ENCODE measurements at places on chromosomes 2 and 18.

- peak; percentile 32 for DNase-seq
Observed at GRCh38 chr2:18046558-18047212, 168.2 kb downstream of the KCNS3 start.

DNA sequence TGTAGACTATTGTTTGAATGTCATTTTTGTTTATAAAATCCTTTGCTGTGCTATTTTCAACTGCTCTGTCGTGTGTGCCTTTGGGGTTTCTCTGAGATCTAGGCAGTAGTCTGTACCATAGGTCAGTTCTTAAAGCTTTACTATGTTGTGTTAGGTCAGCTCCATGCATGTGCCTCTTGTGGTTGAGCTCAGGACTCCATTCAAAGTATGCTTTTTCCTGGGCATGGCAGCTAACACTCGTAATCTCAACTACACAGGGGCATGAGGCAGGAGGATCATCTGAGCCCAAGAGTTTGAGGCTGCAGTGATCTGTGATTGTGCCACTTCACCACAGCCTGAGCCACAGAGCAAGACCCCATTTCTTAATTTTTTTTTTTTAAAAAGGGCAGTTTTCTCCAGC, 174.4 kb upstream of the SPHKAP start:
- DNase-seq: no peak

- DNase-seq: peak; percentile 16
Observed at GRCh38 chr2:146661473-146662096, 1183.2 kb upstream of the ACVR2A start.

DNA sequence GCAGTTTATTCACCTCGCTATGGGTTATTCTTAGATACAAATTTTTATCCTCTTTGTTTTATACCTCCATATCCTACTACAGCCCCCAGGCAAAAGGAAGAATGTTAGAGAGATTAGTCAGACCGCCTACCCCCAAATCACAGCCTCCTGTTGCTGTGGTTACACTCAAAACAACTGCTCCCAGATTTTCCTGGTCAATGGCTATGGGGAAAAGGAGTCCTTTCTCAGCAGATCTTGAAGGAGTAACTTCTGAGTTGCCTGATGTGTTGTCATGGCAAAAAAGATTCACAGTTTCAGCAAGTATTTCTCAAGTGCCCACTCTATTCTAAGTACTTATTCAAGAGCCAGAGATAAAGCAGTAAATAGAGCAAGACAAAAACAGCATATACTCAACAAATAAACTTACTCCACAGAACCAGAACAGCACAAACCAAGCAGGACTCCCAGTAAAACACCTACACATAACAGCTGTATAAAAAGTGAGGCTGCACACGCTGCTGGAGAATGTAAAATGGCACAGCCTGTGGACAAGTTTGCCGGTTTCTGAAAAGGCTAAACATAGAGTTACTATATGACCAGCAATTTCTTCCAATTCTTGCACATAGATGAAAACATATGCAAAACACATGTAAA, 104.8 kb downstream of the NOL10 start:
- DNase-seq: peak; percentile 80

GRCh38 chr2:226312155-226312554, 487.5 kb downstream of the IRS1 start:
- no peak for DNase-seq

DNA sequence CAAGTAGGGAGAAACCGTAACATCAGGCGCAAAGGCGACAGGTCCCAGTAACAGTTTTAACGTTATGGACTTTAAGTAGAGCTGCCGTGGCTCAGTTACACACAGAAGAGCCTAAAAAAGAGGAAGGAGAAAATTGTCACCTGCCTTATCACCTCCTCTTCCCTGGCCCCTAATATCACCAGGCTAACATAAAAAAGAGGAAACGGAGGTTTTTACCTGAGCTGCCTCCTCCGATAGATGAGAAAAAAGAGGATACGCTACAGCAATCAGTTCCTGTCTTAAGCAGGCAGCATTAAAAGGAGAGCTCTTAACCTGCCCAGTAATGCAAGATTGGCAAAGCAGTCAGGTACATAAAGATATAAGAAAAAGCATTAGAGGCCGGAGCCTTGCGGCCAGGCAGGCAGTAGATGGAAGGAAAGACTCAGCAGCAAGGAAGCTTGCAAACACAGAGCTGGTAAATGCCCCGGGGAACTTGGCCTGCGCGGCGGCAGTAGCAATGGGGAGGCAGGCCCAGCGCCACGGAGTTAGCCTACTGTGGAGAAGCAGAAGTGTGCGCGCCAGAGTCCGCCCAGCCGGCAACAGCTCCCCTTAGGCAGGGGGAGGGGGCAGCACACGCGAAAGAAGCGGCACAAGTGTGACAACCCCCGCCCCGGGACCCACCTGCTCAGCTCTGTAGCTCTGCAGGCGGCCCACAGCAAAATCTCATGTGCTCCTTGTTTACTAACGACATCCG, 116.3 kb upstream of the SCN7A start:
- no peak for DNase-seq

DNA sequence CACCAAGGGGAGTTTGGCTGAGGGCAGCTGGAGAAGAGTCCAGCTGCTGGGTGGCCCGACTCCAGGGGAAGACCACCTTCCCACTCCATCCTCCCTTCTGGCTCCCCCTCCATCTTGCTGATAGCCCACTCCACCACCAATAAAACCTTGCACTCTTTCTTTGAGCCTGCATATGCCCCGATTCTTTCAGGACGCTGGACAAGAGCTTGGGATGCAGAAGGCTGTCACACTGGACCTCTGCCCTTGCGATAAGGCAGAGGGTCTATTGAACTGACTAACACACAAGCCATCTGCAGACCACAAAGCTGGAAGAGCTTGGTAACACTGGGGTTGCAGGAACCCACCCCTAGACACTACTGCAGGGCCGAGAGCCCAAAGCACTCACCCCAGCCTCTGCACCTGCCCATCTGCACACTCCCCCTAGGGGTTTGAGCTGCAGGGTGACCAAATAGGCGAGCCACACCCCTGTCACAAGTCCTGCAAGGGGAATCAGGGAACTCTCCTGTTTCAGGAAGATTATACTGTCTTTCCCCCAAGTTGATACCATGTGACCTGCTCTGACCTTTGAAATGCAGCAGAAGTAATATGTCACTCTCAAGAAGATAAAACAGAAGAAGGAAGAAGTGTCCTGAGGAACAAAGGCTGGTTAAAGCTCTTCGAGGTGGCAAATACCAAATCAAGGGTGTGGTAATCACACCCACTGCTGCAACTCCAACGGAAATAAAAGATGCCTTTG, 70.5 kb downstream of the SMAD4 start:
- no peak for DNase-seq

- DNase-seq: no peak
Observed at GRCh38 chr2:97913846-97914245, 81.9 kb downstream of the TMEM131 start.

DNA sequence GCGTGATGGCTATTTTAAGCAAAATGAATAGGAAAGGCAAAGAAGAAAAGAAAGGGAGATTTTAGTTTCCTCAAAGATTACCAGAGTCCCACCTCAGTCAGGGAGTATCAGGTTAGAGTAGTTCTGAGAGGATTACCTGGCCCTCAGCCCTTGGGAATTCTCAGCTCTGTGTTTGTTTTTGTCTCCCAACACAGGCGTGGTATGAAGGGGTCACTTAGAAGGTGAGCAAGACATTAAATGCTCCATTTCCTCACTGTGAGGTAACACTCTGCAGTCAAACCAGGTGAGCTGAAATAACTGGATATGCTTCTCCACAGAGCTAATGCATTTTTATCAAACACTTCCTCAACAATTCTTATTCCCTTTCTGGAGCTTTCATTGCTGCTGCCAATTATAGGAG, 232.2 kb downstream of the IKZF2 start:
- no peak for DNase-seq

DNA sequence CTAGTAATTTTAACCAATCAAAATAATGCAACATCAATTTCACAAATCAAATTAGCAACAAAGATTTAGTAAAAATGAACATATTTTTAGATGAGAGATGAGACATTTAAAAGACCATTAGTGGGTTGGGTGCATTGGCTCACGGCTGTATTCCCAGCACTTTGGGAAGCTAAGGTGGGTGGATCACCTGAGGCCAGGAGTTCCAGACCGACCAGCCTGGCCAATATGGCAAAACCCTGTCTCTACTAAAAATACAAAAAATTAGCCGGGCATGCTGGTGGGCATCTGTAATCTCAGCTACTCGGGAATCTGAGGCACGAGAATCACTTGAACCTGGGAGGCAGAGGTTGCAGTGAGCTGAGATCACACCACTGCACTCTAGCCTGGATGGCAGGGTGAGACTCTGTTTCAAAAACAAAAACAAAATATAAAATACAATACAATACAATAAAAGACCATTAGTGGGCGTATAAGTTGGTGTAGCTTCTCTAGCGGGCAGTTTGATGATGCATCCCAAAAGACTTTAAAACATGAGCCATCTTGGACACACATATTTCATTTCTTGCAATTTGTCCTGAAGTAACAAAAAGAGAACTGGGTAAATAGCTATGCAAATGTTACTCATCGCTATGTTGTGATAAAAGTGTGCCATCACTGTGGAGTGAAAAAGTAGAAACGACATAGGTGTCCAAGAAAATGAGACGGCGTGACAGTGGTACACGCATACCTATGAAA, 101.8 kb downstream of the COL6A3 start:
- no peak for DNase-seq

Measured in HFF-Myc (cell line).